ENCODE measurements at places on chromosomes 2 and 18.

DNA sequence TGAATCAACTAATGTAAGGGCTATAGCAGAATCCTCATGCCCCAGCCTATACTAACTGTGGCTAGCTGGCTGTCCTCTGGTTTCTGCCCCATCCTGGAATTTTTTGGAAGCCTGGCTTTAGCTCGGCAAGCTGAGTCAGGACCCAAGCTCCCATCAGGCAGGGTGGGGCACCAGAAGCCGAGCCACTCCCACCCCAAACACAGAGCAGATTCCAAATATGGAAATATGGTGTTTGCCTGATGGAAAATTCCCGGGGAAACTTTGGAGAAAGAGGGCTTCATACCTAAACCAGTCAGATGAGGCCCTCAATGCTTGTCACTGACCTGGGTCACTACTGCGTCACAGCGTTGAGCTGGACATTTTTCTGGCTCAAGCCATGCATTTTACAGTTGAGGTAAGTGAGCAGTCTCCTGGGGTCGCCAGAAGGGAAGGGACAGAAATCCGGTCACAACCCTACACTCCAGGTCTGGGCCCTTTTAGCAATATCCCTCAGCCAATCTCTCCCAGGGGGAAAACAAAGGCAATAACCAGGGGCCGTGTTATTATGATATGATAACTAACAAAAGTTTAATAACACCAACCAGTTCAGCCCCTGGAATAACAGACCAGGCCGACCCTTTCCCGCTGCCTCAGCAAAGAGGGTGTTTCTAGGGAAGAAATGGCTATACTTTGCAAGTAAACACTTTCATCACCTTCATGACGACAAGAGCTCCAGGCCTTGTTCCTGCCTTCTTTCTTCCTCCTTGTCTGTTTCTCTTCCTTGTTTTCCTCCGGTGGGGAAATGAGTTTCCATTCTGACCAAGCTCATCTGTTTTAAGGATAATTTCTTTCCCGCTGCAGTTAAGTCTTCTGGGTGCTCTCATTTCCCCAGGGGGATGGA, 37.7 kb downstream of the PSD4 start:
- H3K27me3 ChIP-seq = no peaks in the 10 kb centered on the region
- H3K4me1 ChIP-seq = peaks cover 23% of the 10 kb centered on the region
- H3K27ac ChIP-seq = peak overlapping the region; percentile 71
- H3K4me3 ChIP-seq = no peak overlapping the region
- DNase-seq = peak; percentile 66

- no peak overlapping the region for H3K4me3 ChIP-seq
- no peak for DNase-seq
- H3K27ac ChIP-seq = no peak overlapping the region
Observed at GRCh38 chr2:9276901-9277451, 70.4 kb downstream of the ASAP2 start.

- H3K36me3 ChIP-seq = no peaks in the 10 kb centered on the region
- H3K27ac ChIP-seq = no peak overlapping the region
- no peaks in the 10 kb centered on the region for H3K27me3 ChIP-seq
- DNase-seq = no peak
- H3K4me3 ChIP-seq = no peak overlapping the region
- peaks cover 6% of the 10 kb centered on the region for H3K4me1 ChIP-seq
Observed at GRCh38 chr2:634636-635388, 42.4 kb downstream of the TMEM18 start.

DNA sequence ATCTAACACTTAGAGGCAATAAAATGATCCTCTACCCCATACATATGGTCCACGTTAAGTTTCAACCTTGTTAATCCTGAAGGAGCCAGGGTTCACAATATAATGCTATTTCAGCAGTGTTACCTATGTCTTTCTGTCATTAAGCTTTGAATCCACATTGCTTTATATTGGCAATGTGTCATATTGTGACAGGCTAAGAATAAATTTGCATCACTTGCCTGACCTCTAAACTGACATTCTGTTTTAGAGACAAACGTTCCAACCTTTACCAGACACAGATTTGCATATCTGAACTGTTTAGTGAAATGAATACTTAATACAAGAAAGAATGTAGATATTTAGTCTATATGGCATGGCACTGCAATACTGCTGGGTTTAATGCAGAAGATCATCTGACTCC, 98.4 kb downstream of the UNC80 start:
- no peak overlapping the region for H3K27ac ChIP-seq
- H3K27me3 ChIP-seq = no peaks in the 10 kb centered on the region
- no peak for DNase-seq
- no peaks in the 10 kb centered on the region for H3K4me1 ChIP-seq
- H3K36me3 ChIP-seq = no peaks in the 10 kb centered on the region
- no peak overlapping the region for H3K4me3 ChIP-seq

DNA sequence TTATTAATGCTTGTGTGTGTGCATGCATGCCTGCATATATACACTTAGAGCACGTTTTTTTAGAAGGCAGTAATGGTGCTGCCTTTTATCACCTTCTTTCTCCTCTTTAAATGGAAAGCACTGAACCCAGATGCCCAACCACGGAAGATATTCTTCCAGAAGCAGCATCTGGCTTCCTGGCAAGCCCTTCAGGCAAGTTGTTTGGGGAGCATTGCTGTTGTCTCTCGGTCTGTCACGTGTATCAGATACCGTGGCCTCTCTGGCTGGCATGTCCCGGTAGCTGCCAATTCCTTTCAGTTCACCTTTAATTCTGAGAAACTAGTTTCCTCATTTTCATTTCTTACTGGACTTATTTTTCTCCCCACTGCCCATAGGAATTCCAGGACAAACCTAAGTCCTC, 587.8 kb downstream of the ARHGAP15 start:
- peak; percentile 19 for DNase-seq
- no peak overlapping the region for H3K27ac ChIP-seq
- no peaks in the 10 kb centered on the region for H3K36me3 ChIP-seq
- H3K27me3 ChIP-seq = no peaks in the 10 kb centered on the region

GRCh38 chr18:12283256-12283655, 24.8 kb upstream of the TUBB6 start:
- H3K4me1 ChIP-seq = peaks cover 50% of the 10 kb centered on the region
- H3K4me3 ChIP-seq = no peak overlapping the region
- no peak for DNase-seq
- H3K36me3 ChIP-seq = no peaks in the 10 kb centered on the region
- H3K27me3 ChIP-seq = peaks cover 17% of the 10 kb centered on the region

DNA sequence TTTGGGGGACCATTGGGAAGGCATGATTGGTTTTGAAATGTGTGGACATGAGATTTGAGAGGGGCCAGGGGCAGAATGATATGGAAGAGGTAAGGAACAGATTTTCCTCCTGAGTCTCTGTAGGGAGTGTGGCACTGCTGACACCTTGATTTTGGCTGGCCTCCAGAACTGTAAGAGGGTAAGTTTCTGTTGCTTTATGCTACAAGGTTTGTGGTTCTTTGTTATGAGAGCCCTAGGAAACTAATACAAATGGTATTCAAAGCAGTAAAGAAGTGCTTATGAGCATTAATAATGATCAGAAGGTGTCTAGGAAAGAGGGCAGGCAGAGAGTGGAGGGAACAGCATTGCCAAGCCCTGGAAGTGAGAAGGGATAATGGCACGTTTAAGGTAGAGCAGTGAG, 574.3 kb upstream of the NXPH2 start:
- no peaks in the 10 kb centered on the region for H3K36me3 ChIP-seq
- no peak overlapping the region for H3K4me3 ChIP-seq
- no peak overlapping the region for H3K27ac ChIP-seq
- H3K27me3 ChIP-seq = no peaks in the 10 kb centered on the region
- no peaks in the 10 kb centered on the region for H3K4me1 ChIP-seq
- DNase-seq = no peak

DNA sequence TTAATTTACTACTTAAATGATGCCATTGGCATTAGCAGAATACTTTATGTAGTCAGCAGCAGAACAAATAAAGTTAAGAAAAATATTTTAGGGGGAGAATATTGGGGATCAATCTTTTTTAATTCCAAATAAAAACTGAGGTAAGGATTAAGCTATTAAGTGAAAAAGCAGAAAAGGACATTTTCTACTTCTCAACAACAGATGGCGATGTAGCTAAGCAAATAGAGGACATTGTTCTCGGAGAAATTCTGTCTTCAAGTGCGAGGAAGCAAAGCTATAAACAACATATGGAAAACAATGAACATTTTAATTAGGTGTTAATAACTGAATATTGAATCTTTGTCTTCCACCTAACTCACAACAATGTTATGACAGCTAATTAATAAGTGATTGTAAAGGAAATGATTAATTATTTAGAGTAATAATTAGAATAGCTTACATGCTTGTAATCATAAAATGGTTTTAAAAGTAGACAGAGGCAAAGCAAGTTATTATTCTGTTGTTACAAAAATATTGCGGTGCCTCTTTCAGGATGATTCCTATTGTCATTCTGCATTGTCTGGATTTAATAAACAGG, 32.9 kb upstream of the CCDC93 start:
- H3K36me3 ChIP-seq = no peaks in the 10 kb centered on the region
- H3K27me3 ChIP-seq = no peaks in the 10 kb centered on the region
- peak; percentile 61 for DNase-seq
- no peak overlapping the region for H3K27ac ChIP-seq

GRCh38 chr18:35201256-35201931, 39.4 kb upstream of the ZNF397 start:
- H3K36me3 ChIP-seq = no peaks in the 10 kb centered on the region
- DNase-seq = peak; percentile 83
- H3K4me3 ChIP-seq = no peak overlapping the region

DNA sequence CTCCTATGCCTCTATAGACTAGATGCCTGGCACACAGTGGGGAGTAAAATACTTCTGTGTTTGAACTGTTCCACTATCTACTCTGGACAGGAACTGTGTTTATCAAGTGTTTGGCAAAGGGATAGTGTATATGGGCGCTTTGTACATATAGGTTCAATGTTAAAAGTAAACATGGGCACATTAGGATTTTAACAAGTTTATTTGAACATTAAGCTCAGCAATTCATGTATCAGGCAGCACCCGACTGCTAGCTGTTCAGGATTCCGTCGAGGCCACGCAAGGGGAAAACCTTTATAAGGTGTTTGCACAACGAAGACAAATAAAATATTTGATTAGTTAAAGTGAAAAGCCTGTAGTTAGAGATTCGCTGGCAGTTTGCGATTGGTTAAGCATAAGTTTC, 43.4 kb upstream of the ROCK2 start:
- no peaks in the 10 kb centered on the region for H3K27me3 ChIP-seq
- no peak overlapping the region for H3K4me3 ChIP-seq
- DNase-seq = no peak
- H3K27ac ChIP-seq = no peak overlapping the region
- H3K36me3 ChIP-seq = no peaks in the 10 kb centered on the region

DNA sequence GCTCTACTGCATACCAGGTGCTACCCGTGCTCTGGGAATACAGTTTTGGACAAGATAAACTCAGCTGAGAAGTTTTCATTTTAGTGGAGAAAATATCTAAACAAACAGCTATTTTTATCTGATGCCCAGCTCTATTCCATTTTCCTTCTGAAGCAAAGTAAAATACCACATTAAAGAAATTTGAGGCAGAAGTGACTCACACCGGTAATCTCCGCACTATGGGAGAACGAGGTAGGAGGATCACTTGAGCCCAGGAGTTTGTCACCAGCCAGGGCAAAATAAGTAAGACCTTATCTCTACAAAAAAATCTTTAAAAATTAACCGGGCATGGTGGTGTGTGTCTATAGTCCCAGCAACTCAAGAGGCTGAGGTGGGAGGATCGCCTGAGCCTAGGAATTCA, 416.2 kb upstream of the LYPD1 start:
- no peaks in the 10 kb centered on the region for H3K4me1 ChIP-seq
- H3K27ac ChIP-seq = no peak overlapping the region
- H3K4me3 ChIP-seq = no peak overlapping the region
- no peak for DNase-seq

Measured in muscle of leg (tissue), 16 donors.